Activated T-cell treated with anti-CD3 and anti-CD28 coated beads, Interleukin-2, amount 50 U/mL, for 48 hours (primary cell): ENCODE measurements at places on chromosomes 13 and 19.
A peak's percentile ranks its signal among the peaks of the same experiment; 100 is the strongest.

- peak; percentile 87 for DNase-seq
Measured at GRCh38 chr19:29528350-29528945, 2.7 kb downstream of the VSTM2B start.

- no peak for DNase-seq
Measured at GRCh38 chr13:77502104-77502720, 33.3 kb upstream of the SCEL start.

GRCh38 chr13:35518337-35518946 lies 42.0 kb upstream of the MAB21L1 start:
- no peak for DNase-seq

GRCh38 chr13:68551701-68552522 lies 1321.8 kb upstream of the PCDH9 start:
- DNase-seq: no peak

- DNase-seq: peak; percentile 24
Measured at GRCh38 chr13:28355822-28356371, 139.0 kb downstream of the FLT1 start.

GRCh38 chr13:61880578-61881283 lies 465.1 kb upstream of the PCDH20 start:
- no peak for DNase-seq

DNA sequence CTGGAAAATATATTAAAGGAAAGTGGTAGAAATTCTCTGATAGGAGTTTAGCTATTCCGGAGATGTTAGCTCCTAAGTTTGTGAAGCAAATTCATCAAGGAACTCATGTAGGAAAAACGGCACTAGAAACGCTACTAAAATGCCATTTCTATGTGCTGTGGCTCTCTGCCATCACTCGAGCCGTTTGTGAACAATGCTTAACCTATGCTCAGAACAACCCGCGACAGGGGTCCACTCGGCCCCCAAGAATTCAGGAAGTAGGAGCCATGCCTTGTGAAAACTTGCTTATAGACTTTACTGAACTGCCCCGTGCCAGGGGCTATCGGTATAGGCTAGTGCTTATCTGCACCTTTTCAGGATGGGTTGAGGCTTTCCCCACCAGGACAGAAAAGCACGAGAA lies 14.2 kb upstream of the SLC15A1 start:
- no peak for DNase-seq

DNA sequence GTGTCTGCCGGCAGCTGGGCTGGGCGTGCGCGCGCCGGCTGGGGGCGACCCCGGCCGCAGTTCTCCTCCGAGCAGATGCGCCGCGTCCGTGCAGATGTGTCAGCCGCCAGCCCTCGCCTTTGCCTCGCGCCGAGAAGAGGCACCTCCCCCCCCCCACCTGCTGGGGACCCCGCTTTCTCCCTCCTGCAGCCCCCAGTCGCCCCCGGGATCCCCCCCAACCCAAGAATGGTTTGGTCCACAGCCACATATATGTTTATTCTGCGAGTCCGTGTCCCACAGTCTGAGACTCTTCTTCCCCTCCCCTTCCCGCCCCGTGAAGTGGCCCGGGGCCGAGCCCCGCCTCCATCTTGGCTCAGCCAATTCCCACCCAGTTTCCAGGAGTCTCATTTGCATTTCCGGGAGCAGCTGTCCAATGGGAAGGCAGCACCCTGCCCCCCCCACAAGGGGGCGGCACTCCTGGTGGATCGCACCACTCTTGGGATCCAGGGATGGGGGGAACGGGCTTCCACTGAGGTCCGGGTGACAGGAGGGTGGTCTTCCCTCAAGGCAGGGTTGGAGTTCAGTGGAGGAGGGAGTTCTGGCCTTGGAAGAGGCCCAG lies 8.6 kb downstream of the ISOC2 start:
- peak; percentile 68 for DNase-seq

GRCh38 chr19:44689290-44690130 lies 9.4 kb upstream of the CEACAM16 start:
- peak; percentile 87 for DNase-seq

GRCh38 chr13:73932091-73932490 lies 202.1 kb downstream of the KLF12 start:
- DNase-seq: no peak

DNA sequence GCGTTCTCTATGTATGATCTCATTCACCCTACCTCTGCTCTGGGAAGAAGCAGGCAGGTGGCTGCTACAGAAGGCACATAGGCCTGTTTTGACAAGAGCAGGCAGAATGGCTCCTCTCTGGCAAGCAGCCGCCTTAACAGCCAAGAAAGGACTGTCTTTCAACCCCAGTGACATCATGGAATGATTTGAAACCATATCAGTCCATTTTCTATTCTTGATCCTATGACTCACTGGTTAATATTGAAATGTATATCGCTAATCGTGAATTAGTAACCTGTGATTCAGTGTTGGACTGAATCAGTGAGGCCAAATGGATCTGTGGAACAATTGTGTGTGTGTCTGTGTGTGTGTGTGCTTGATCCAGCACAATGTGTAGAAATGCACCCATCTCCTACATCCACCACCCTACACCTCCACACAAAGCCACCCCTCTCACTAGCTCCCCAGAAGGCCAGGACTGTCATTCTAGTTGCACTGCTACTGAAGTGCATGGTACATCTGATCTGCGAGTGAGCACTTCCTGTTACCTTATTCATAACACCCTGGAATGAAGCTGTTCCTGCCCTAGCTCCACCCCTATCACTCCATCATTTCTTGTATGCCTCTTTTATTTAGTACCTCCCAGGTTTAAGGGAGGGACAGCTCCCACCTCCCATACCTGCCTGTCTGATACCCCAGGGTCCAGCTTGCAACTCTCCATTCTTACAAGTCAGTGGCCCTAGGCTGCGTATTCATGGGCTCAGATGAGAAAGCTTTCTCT lies 460.0 kb downstream of the FOXO1 start:
- DNase-seq: peak; percentile 75

DNA sequence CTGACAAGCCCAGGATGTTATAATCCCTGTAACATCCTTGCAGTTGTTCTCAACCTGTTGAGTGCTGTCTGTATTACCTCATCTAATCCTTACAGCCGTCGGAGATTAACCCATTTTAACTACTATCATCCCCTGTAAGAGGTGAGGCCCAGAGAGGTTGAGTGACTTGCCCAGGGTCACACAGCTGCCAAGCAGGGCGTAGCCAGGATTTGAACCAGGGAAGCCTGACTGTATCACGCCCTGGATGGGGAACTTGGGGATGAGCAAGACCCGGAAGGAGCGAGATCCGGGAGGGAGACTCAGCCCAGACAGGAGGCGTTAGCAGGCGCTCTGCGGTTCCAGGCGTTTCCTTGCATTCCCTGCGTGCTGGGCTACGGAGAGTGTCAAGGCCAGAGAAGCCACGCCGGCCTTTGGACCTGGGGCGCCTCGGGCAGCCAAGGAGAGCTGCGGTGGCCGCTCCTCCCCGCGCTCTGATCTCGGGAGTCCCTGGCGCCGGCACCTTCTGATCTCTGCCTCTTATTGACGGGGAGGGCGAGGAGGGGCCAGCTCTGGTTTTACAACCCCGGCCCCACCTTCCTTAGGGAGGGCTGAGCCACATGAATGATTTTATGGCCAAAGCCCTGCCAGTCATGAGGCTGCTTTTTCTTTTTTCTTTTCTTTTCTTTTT lies 6.2 kb downstream of the SULT2B1 start:
- DNase-seq: no peak

DNA sequence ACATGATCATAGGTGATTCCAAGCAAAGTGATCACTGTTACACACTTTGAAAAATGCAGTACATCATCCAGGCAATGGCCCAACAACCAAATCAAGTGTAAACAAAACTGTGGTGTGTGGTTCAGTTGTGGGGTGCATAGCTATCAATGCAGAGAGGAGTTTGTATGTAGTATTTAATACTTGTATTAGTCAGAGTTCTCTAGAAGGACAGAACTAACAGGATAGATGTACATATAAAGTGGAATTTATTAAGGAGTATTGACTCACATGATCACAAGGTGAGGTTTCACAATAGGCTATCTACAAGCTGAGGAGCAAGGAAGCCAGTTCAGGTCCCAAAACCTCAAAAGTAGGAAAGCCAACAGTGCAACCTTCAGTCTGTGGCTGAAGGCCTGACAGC lies 249.3 kb upstream of the HTR2A start:
- DNase-seq: no peak

- no peak for DNase-seq
Measured at GRCh38 chr13:21909331-21909730, 238.5 kb downstream of the FGF9 start.

DNA sequence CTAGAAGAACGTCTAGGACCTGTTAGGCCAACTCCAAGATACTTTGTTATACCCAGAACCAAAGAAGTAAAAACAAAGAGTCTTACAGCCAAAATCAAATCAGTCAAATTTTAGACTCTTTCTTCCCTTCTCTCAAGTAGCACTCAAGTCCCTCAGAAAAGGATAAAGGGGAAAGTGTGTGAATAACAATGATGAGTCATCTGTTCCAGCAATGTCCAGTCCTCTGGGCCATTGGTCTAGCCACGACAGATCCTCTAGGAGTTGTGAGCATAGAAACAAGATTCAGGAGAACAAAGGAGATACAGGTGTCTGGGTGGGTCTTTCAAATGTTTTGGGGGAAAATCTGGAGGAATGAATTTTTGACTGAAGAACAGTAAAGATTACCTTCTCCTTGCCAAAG lies 36.3 kb downstream of the STOML3 start:
- DNase-seq: no peak

- no peak for DNase-seq
Measured at GRCh38 chr19:2444251-2445002, 12.3 kb downstream of the LMNB2 start.

- DNase-seq: no peak
Measured at GRCh38 chr19:2043251-2043641, 7.8 kb downstream of the MKNK2 start.

DNA sequence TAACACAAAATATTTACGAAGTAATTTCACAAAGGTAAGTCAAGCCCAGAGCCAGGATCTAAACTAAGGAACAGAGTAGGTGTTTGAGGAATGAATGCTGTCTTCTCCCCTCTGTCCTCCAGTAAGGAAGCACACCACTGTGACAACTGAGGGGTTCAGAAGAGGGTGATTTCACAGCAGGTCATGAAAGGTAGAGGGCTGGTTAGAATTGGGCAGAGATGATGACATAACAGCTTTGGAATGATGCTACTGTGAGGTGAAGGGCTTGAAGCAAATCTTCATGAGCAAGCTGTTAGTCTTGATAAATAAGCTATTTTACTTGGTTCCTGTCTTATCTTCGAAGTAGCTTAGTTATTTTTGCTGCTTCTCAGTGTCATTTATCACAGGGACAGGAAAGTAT lies 498.6 kb downstream of the FGF9 start:
- DNase-seq: no peak

DNA sequence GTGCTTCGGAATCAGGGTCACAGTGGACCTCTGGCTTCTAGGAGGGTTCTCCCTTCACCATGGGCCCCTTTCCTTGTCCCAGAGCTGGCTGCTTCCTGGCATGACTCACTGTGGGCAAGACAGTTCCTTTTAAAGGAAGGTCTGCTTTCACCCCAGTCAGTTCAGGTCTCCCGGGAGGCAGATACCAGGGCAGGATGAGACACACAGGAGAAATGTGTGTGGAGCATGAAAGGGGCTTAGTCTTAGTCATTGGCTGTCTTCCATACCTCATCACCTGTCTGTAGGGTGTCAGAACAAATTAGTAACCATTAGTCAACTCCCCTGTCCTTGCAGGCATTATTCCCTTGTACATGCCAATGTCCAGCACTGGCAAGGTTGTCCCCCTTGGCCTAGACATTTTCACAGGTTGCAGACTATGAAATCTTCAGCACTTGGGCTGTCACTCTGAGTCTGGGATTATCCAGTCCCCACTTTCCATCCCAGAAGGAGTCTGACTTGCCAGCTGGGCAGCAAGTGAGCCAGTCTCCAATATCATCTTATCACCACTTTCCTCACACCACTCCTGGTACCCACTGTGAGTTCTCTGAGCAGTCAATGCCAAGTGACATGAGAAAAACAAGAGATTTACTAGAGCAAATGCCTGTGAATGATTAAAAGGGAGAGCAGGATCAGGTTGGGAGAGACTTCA lies 76.8 kb upstream of the MEDAG start:
- no peak for DNase-seq

- DNase-seq: no peak
Measured at GRCh38 chr13:84865783-84866221, 933.4 kb downstream of the SLITRK6 start.

DNA sequence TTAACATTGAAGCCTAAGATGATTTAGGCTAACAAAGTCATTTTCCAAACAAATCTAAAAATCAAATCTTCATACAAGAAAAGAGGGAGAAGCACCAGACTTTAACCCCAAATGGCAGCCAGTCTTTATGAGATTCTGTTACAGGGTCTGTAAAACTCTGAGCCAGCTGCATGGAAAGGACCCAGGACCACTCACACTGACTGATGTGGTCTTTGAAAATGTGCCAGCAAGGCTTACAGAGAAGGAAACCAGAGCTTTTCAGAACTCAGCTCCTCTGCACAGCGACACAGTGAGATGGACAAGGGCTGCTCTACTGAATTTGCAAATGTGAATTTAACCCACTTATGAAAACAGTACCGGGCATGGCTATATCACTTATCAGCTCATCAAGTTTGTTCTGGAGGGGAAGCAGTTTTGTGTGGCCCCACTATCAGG lies 98.8 kb upstream of the SERP2 start:
- peak; percentile 35 for DNase-seq

- no peak for DNase-seq
Measured at GRCh38 chr19:45976178-45976577, 2.5 kb upstream of the NOVA2 start.

DNA sequence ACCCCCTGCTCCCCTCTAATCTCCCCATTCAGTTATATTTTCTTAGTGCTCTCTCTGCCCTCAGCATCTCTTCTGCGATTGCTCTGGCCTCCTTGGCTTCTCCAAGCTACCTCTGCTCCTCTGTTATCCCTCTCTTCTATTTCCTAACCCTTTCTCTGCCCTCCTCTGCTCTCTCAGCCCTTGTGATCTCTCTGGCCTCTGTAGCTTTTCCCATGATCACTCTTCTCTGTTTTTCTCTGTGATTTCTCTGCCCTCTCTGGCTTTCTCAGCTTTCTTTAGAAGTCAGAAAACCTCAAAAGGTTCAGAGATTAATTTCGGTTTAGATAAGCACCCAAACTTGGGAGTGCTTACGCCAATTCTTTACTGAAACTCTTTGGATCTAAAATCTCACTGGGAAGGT lies 795.0 kb downstream of the DIAPH3 start:
- DNase-seq: no peak

- no peak for DNase-seq
Measured at GRCh38 chr19:38001158-38001781, 94.3 kb downstream of the SIPA1L3 start.
